ENCODE measurements at places on chromosomes 12 and 14.

DNA sequence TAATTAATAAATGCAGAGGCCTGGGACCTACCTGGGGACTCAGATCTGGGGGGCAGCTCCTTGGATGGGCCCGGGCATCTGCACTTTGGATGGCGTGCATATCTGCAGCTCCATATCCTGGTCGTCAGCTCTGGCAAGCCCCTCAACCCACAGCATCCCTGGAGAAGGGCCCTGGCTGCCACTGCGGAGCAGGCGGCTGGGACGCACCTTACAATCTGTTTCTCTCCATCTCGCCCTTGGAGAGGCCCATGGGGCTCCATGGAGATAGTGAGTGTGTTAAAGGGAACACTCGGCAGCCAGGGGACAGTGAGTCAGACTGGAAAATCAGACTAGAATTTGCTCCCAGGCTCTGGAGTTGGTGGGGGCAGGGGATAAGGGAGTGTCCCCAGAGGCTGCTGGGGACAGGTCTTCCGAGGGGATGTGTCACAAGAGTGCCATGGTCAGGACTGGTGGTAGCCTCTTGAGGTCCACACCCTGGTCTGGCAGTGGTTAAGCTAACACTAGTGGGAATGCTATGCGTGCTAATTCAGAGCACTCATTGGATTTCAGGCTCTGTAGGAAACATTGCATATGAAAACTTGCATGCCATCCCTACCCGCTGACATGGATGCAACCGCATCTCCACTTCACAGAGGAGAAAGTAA, 21.5 kb downstream of the RFLNA start:
- no peak for DNase-seq

DNA sequence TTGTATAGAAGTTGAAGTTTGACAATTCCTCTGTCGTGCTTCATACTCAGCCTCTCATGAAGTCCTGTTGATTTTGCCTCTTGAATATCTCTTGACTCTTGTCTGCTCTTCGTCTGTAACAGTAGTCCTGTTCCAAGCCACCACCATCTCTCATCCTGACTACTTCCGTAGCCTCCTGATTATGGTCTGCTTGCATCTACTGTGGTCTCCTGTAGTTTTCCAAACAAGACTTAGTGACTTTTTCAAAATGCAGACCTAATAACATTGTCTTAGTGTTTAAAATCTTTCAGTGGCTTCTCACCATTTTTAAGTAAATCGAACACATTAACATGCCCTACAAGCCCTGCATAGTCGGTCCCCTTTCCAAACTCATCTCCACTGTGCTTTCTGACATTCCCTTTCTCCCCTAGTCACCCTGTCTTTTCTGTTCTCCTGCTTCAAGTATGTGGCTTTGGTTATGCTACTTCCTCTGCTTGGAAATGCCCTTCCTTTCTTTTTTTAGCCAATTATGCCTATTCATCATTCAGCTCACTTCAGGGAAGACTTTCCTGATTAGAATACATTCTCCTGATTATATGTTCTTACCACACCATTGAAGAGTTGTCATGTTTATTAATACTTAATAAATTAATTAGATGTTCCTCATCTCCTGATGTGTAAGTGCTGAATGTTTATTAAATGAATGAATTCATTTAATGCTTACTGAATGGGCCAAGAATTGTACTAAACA, 2.0 kb downstream of the SCYL2 start:
- DNase-seq, result no peak

- DNase-seq, result no peak
These were observed 30.9 kb downstream of the MED13L start for GRCh38 chr12:116246490-116247179.

DNA sequence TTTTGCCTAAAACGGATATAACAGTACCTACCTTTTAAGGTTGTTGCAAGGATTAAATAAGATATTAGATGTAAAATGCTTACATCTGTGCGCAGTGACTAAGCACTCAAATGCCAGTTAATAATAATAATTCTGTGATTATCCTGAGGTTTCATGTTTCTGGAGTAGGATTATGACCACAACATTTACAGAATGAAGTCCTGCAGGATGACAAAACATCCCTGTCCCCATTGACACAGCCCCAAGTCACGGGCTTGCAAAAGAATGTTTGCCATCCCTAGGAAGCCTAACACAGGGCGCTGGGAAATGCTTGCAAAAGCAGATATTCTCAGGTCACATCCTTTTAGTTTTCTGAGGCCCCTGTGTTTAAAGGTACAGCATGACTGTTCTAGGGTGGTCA, 20.1 kb downstream of the SUSD6 start:
- DNase-seq, result no peak

GRCh38 chr12:73947326-73948026, 590.2 kb upstream of the ATXN7L3B start:
- DNase-seq, result no peak

DNA sequence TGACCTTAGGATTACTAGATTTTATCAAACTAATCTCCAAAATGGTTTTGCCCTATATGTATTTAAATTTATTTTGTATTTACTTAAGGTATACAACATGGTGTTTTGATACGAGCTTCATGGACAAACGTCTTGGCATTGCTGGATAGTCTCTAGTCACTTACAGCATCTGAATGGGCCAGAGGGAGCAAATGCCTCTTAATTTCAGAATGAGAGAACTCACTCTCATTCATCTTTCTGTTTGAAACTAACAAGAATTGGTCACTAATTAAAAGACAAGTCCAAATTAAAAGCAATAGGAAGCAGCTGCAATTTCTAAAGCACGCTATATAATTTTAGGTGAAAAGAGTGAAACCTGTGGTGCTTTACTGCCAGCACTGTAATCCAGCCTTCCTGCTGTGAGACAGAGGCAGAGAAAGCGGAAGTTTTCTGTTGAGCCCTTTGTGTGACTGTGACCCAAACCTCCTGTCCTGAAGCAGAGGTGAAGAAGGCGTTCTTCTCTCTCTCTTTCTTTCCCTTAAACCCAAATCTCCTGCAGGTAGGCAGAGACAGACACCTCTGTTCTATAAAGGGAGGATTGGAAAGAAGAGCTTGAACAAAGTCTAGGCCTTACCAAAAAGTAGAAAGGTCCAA, 184.6 kb upstream of the NAV3 start:
- DNase-seq, result peak; percentile 4

DNA sequence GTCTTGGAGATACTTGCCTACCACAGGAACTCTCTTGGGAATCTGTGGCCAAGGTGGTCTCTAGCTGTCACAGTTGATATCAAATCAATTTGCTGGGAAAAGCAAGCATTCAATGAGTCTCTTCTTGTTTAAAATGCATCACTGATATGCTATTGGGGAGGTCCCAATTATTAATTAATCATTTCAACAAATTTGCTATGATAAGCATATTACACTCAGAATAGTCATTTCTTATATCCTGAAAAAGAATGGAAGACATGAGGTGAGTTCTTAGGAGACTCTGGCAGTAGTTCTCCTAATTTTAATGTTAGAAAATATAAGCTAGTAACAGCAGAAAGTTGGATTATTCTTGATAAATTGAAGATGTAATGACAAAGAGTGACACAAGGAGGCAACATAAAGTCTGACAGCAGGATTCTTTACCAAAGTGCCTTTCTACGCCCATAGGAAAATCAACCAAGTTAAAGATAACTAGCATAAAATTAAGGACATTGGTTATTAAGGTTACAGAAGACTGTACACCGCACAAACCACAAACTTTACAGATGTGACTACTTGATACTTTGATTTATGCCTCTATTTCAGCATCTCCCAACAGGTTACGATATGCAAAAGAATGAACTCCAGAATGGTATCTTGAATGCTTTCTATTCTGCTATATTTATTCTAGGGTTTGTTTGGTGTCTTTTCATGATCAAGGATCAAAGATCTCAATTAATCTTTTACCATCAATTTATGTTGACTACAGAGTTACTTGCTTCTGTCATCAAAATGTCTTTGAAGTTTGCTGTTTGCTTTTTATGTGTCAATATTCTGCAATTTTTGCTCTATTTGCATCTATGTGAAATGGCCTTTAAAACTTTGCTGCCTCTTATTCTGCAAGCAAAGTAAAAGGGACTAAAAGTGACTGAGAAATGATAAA, 349.6 kb upstream of the CLEC14A start:
- DNase-seq, result no peak

DNA sequence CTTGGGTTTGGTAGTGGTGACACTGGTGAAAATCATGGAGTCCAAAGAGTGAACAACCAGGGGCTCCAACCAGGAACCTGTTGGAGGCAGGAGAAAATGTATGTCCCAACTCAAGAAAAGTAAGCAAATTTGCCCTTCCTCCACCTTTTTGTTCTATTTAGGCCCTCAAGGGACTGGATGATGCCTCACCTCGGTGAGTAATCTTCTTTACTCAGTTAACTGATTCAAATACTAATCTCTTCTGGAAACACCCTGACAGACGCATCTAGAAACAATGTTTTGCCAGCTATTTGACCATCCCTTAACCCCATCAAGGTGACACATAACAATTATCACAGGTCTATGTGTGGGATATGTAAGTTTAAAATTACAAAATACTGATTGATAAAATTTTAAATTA, 272.4 kb upstream of the FOXG1 start:
- no peak for DNase-seq

- no peak for DNase-seq
These were observed 15.3 kb downstream of the RNASE2 start for GRCh38 chr14:20970647-20970982.

DNA sequence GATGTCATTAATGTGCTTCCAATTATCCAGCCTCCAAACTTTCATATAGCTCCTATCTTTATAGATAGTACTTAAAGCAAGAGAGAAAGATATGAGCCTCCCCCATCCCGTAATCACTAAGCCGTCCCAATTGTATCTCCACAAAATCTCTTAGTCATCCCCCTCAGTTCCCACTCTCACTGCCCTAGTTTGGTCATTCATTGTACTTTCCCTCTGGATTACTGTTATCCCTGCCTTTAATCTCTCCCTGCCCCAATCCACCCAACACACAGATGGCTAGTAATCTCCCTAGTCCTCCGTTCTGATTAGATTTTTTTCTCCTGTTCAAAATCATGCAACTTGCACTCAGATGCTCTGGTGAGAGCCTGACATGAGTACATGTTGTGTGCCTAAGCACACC, 5.4 kb upstream of the BCAT1 start:
- no peak for DNase-seq

DNA sequence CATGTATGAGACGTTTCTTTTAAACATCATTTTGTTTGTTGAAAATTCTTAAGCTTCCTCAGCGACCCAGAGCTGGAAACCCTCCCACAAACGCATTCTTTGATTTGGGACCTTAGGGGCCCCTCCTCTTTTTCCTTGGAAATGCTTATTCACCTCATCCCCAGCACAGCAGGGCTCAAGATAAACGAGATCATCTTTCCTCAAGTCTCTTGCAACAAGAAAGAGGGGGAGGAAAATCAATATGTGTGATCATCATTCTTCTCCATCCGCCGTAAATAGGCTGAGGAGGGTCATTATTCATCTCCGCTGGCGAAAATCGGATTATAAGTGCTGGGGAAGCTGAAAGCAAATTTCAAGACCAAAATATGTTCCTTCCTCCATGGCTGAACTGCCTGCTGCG, 1415.2 kb downstream of the AACS start:
- DNase-seq, result no peak

GRCh38 chr14:75427482-75428229, at the start of gene JDP2:
Gene JDP2, plus strand, starts transcription at chr14:75428022. Its CDS starts 9,899 bp downstream, at chr14:75437921.
- DNase-seq, result peak; percentile 71

DNA sequence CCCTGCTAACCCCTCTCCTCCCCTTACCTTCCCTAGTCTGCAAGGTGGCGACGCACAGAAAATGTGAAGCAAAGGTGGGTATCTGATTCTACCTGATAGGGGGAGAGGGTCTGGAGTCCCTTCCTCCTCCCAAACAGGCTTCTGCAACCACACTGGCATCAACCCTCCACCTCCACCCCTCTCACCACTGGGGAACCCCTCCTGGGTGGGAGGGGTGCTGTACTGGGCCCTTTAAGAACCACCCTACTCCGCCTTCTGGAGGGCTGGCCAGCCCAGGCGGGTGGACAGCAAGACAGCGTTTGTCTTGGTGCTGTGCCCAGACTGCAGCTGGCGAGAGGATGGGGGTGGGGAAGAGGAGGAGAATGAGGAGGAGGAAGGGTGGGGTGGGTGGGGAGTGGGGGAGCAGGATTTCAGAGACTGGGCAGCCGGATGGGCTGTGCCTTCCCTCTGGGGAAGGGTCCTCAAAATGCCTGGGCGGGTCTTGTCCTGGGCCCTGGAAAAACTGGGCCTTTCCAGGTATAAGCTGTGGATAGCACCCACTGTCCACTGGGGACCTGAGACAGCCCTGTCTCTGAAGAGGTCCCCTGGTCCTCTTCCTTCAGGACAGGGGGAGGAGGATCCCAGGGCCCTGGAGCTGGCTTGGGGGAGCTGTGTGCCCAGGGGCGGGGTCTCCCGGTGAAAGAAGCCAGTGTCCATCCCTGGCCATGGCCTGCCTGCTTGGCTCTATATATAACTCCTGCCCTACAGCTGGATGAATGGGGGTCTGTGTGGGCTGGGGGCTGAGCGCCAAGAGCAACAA, 2.8 kb downstream of the TNS2 start:
- DNase-seq, result no peak

- DNase-seq, result no peak
These were observed 35.6 kb downstream of the DGLUCY start for GRCh38 chr14:91149462-91149861.

DNA sequence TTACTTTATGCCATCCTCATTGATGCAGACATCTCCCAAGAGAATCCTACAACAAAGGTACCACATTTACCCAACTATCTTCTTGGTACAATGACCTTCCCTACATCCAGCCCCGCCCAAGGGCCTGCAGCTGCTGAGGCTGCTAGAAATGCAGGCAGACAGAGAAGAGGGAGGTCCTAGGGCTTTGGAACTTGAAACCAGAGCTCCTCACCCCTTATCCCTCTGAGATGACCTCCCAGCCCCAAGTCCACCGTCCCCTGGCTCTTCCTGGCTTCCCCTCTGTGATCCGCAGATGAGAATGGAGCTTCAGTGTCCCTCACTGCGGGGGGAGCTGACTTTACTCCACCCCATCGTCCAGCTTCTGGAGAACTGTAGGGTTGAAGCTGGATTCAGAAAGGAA, 1.6 kb upstream of the TNFRSF1A start:
- no peak for DNase-seq

- DNase-seq, result no peak
These were observed 40.1 kb downstream of the GALNT4 start for GRCh38 chr12:89484470-89484869.

GRCh38 chr12:48600552-48600951, 30.7 kb upstream of the LALBA start:
- DNase-seq, result no peak

DNA sequence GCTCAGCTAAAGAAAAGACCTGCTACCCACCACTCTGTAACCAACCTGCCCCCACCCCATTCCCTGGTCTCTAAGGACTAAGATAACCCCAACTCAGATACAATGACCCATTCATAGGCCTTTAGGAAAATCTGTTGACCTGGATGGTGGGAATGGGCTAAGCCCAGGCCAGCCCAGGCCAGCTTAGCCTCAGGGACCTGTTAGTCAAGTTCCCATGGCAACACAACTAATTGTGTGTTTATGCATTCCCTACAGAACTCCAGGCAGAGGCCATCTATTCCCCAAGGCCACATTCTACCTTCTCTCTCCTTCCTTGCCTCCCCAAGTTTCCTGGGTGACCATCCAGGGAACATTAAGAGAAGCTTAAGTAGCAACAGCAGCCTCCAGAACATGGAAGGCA, 16.1 kb upstream of the KRT8 start:
- DNase-seq, result no peak
